ENCODE measurements at places on chromosomes 12 and 14. TPM values are rescaled to one million over a fixed set of nuclear protein-coding genes. Genes with fewer than 3 reads are reported as not detected.

- peak; percentile 22 for DNase-seq
Observed at GRCh38 chr14:77151918-77152588, 10.5 kb upstream of the ZDHHC22 start.

Gene NXPH4
- polyA plus RNA-seq = not detected

GRCh38 chr12:59131462-59131861 is 211.2 kb upstream of the LRIG3 start:
- DNase-seq = no peak

GRCh38 chr12:2722806-2723205 is 72.0 kb upstream of the FKBP4 start:
- no peak for DNase-seq

Gene RD3L
- polyA plus RNA-seq = not detected

- no peak for DNase-seq
Observed at GRCh38 chr12:48966177-48966895, 5.2 kb downstream of the WNT10B start.

Gene COQ10A
- polyA plus RNA-seq = 18.3 TPM

- DNase-seq = no peak
Observed at GRCh38 chr12:67111182-67111581, 158.0 kb upstream of the CAND1 start.

Gene PEBP1
- 163 TPM for polyA plus RNA-seq

Gene CPSF2
- 38.2 TPM for polyA plus RNA-seq

GRCh38 chr14:52259434-52259833 is 8.1 kb upstream of the PTGDR start:
- DNase-seq = no peak

- DNase-seq = no peak
Observed at GRCh38 chr12:87982208-87982607, 47.0 kb downstream of the C12orf50 start.

Data from immature natural killer cell (primary cell).